ENCODE measurements at places on chromosomes 7 and 10.

- DNase-seq, result no peak
Observed at GRCh38 chr7:46932676-46933424, 649.1 kb downstream of the TNS3 start.

DNA sequence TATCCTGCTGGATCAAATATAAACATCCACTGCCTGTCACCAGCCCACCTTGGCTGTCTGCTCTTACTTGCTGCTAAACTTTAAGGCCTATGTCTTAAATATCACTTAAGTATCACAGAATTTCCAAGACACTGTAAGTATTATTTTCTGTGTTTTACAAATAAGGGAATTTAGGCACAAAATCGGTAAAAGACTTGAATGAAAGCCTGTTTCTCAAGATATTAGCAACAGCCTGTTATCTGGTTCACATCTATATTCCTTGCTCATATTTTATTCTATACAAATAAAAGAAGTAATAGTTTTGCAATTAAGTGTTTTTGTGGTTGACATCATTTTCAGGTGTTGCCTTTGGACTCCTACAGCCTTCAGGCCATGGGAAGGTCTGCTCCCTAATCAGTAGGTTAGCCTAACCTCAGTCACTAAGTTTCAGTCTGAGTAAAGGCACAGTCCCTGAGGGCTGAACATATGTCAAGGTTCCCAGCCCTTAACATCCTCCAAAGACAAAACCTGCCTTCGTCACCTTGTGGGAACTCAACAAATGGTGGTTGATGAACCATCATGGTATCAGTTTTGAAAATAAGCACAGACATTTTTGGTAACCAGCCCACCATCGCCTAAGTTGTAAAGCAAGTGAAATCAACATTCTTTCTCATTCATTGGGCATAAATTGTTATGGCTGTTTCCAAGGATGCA, 127.1 kb downstream of the CREB5 start:
- no peak for DNase-seq

DNA sequence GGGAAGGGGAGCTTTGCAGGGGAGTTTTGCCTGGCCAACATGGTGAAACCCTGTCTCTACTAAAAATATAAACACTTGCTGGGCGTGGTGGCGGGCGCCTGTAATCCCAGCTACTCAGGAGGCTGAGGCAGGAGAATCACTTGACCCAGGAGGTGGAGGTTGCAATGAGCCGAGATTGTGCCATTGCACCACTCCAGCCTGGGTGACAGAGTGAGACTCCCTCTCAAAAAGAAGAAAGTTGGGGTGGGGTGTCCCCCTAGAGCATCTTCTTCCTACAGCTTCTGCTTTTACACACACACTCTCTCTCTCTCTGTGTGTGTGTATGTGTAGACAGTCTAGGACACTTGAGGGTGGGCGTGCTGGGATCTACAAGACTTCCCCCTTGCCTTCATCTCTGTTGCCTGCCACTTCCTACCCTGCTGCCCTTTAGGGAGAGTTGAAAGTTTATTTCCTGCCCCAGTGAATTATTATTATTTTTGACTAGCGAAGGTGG, 21.7 kb downstream of the PLAU start:
- no peak for DNase-seq

GRCh38 chr10:29734962-29735627, 100.3 kb upstream of the SVIL start:
- no peak for DNase-seq

- no peak for DNase-seq
Observed at GRCh38 chr7:108234281-108234680, 104.1 kb upstream of the LAMB4 start.

GRCh38 chr10:117860823-117861222, 185.9 kb downstream of the RAB11FIP2 start:
- DNase-seq, result no peak

DNA sequence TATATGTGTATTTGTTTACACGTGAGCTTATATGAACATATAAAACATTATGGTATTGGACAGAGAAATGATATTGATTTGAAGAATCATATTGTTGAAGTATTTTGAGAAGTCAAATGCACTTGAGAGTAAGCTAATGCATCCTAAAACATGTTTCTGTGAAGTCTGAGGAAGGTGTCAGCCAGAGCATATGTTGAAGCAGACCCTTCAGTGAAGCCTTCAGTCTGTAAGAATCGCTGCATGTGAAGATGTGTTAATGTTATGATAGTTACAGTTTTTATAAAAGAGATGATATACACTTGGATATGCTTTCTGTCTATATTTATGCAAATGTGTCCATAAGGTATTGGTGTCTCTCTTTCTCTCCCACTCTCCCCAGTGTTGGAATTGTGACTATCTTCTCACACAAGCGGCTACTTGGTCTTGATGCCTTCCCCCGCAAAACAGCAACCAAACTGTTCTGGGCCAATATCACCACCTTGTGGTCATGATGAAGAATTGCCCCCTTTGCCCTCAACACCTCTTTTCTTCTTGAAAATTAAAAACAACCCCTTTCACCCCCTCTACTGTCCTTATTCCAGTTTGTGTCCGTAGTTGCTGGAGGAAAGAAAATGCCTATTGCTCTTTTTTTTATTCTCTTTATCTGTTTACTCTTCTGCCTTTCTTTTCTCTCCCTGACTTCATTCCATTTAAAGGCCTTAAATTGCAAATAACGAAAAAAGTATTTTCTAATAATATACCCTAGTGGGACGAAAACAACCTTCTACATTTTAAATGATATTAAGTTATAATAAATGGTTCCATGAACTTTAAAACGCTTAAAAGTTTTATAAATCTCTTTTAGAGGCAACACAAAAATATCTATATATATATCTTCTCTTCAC, 64.9 kb downstream of the IKZF1 start:
- no peak for DNase-seq

GRCh38 chr10:27541796-27542729, 38.0 kb downstream of the RAB18 start:
- no peak for DNase-seq

DNA sequence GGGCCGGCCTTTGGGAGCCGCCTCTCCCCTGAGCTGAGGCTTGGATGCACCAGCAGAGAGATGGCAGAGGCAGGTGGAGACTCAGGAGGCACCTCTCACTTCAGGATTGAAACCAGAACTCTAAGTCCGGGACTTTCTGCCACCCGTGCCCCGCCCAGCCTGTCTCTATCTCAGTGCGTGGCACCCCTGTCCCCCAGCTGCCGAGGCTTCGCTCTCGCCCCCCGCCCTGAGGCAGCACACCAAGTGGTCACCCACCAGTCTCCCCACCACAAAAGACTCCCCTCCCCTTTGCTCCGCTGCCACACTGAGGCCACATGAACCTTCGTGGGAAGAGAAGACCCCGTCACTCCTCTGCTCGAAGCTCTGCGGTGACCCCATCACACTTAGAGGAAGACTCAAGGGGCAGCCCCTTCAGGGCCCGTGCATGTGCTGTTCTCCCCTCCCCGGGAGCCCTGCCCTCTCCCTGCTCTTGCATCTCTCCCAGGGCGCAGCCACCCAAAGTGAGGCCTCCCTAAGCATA, 166.7 kb downstream of the PRKAG2 start:
- no peak for DNase-seq

- DNase-seq, result no peak
Observed at GRCh38 chr10:124697837-124698544, 46.2 kb downstream of the FAM53B start.

- DNase-seq, result no peak
Observed at GRCh38 chr7:148442933-148443332, 147.6 kb upstream of the C7orf33 start.

GRCh38 chr7:131424219-131424822, 96.6 kb downstream of the MKLN1 start:
- DNase-seq, result no peak

DNA sequence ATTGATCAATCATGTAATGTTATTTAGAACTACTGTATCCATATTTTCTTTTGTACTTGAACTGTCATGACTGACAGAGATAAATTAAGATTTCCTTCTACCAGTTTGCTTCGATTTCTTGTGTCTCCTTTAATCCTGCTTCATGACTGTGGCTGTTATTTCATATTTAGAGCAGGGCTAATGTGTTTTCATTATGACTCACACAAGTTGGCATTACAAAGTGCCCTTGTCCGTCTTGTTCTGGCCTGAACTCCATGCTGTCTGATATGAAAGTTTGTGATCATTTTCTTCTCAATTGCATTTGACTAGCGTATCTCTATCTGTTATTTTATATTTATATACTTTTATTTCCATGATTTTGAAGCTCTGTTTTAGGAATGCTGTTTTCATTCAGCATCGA, 344.1 kb upstream of the PRKCQ start:
- no peak for DNase-seq

- peak; percentile 6 for DNase-seq
Observed at GRCh38 chr10:119268871-119269506, 61.6 kb downstream of the GRK5 start.

- DNase-seq, result no peak
Observed at GRCh38 chr10:23978317-23978716, 230.6 kb upstream of the KIAA1217 start.

DNA sequence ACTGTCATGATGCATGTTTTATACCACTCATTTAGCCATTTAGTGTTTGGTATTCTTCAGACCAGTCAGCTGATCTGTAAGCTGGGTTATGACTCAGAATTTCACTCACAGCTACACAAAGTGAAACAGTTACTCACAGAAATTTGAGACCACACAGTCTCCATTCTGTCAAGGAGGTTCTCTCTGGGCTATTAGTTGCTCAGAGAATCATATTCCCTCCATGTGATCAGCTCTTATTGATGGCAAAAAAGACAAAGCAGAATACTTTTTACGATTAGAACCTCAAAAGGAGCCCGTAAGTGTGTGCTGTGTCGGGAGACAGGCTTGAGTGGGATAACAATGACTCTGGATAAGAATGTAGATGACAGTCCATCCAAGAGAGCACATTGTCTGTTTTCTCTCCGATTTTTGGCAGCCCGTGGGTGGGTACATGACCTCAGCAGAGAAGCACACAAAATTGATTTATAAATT, 277.6 kb upstream of the SORCS1 start:
- no peak for DNase-seq

Data from activated naive CD8-positive, alpha-beta T cell treated with anti-CD3 and anti-CD28 coated beads, Interleukin-2, amount 50 U/mL, for 16 hours (primary cell).